ENCODE measurements at places on chromosomes 7 and 10. TPM values are rescaled to one million over a fixed set of nuclear protein-coding genes. Genes with fewer than 3 reads are reported as not detected.

GRCh38 chr10:129951101-129951969 is 12.7 kb downstream of the EBF3 start:
- no peak for DNase-seq

The WNT2 gene
- polyA plus RNA-seq, result not detected

The ARMH3 gene
- 12.7 TPM for polyA plus RNA-seq

DNA sequence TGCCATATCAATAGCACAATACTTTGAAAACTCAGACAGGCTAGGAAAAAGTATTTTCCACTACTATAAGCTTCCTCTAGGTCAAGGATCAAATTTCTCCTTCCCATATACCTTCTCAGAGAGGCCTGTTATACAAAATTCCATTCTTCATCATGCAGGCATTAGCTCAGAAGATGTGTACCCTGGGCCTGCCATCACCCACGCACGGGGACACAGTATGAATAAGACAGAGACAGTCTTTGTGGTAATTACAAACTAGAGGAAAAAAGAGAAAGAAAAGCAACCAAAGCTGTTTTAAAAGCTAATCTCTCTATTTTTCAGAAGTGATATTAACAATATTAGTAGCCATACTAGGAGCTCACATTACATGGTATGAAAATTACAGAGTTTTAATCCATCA is 236.8 kb upstream of the AOAH start:
- no peak for DNase-seq

The ACSM6 gene
- polyA plus RNA-seq, result not detected

The ITGA8 gene
- not detected for polyA plus RNA-seq

- DNase-seq, result no peak
These were observed 143.4 kb downstream of the CELF2 start for GRCh38 chr10:11161096-11161495.

The CCDC136 gene
- polyA plus RNA-seq, result 3.6 TPM

- no peak for DNase-seq
These were observed 11.5 kb upstream of the FLNC start for GRCh38 chr7:128818694-128819093.

DNA sequence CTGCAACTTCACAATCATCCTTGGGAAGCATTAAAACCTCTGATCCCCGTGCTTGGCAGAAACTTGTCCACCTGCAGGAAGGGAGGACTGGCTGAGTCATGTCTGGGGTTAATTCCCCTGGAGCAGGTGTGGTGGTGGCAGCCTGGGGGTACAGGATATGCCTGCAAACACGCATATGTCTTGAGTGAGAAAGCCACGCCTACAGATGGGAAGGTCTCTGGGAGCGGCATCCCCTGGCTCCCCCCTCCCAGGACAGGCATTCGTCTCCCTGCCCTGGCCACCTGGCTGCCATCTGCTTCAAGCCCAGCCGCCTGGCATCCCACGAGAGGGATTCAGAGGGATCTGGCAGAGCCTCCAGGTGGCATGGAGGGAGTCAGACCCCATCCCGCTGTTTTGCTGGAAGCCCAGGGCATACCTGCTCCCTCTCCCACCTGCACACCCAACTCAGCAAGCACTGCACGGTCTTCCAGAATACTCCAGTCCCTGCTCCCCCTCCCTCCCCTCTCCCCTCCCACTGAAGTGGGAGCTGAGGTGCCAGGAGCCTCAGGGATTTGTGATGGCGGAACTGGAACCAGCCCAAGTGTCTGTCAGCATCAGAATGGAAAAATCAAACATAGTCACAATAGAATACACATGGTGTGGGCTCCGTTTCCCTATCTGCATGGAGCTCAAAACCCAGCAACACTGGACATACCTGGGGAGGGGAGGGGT is 61.0 kb downstream of the CAMK2B start:
- DNase-seq, result no peak

GRCh38 chr7:51354434-51354833 is 37.8 kb upstream of the COBL start:
- no peak for DNase-seq

- DNase-seq, result peak; percentile 86
These were observed 32.9 kb upstream of the BPGM start for GRCh38 chr7:134613623-134614347.

GRCh38 chr10:4501306-4501705 is 324.7 kb upstream of the AKR1E2 start:
- no peak for DNase-seq

The OR2A7 gene
- not detected for polyA plus RNA-seq

DNA sequence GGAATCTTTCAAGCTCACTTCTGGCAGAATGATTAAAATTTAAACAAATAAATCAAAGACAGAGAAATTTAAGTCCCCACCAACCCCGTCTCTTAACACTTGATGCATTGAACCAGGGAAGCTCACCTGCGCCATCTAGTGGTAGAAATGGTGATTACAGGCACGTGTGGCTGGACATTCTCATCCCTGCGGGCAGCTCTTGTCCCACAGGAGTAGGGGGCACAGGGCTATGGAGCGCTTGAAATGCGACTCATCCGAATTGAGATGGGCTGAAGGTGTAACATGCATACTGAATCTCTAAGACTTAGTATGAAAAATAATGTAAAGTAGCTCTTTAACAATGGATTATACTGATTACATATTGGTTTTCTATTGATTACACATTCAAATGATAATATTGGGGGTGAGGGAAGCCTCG is 24.8 kb upstream of the SLIT1 start:
- peak; percentile 73 for DNase-seq

DNA sequence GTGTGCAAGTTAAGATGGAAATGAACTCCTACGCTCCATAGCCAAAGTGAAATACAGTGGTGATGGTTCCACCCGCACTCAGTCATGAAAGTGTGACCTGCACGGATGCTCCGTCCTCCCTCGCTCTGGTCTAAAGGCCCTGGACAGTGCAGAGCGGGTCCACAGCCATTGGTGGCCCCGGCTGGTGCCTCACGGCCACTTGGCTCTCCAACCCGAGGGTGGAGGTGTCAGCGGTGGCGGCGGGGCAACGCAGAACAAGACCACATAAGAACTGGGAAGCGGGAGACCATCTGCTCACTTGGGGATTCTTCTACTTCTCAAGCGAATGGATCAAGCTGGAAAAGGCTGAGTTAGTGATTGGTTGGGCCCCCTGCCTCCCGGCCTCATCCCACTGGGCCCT is 60.7 kb downstream of the NKX6-2 start:
- DNase-seq, result no peak

DNA sequence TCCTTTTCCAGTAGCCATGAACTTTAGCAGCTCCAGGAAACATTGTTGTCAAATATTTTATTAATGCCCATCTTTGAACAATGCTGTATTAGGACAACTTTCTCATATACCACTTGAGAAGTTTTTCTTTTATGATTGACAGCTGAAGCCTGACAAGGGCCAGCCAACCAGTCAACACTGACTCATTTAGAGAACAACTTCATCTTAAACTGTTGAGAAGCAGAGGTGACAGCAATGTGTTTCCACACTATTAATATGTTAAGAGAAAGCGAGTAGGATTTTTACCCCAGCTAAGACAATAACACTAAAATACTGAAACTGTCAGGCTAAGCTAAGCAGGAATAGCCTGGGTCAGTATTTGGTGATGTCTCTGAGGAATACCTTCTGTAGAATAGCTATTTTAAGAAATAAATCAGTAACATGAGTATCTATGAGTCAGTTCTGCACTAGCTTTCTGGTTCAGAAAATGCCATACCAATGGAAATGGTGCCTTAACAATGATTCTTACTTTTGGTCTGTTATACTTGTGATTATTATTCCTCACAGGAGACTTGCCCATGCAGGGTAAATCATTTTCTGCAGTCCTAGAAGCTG is 168.8 kb upstream of the POT1 start:
- DNase-seq, result no peak

The KLF14 gene
- not detected for polyA plus RNA-seq

DNA sequence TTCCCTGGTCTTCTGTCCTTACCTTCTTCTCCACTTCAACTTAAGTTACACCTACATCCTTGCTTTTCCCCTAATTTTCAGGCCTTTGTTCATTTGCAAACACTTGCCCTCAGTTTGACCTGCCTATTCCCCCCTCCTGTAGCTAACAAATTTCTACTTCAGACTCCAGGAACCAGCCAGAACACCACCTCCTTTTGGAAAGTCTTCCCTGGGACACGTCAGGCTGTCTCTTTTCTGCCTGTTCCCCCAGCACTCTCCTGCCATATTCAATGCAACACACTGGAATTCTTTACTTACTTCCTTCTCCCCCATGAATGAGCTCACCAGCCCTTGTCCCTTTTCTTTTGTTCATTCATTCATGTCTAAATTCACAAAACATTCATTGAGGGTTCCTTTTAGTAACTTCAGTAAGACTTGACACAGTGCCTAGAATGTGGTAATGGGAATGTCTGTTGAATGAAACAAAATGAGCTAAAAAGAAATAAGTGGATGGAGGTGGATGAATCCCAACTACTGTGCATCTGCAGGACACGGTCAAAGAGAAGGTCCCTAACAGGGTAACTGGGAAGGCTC is 478.0 kb downstream of the KCNMA1 start:
- DNase-seq, result no peak

DNA sequence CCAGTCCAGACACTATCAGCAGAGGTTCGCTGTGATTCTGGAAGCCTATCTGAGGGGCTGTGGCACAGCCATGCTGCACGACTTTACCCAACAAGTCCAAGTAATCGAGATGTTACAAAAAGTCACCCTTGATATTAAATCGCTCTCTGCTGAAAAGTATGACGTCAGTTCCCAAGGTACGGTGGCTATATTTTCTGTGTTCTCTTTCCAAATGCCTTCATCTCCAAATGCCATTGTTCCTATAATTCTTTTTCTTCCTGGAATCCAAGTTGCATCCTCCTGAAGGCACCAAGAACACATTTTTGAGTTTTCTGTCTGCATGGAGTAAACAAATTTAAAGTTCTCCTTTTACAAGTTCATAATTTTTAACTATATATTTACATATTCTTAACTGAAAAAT is 7.7 kb downstream of the PIK3CG start:
- no peak for DNase-seq

The FAM180A gene
- polyA plus RNA-seq, result not detected

DNA sequence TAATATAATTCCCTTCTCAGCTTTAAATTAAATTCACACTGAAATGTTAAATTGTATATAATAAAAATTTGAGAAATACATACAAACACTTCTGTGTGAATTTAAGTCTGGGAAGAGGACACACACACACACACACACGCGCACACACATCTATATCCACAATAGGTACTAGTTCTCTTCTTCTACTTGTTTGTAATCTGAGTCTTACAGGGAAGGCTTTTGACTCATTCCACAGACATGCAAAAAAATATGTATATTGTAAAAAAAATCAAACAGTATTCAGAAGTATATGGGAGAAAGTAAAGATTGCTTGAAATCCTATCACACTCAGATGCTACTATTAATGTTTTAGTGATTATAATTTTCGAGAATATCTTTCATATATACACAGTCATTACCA is 276.2 kb downstream of the MDFIC start:
- DNase-seq, result no peak

GRCh38 chr7:7628476-7628875 is 12.1 kb upstream of the UMAD1 start:
- no peak for DNase-seq

DNA sequence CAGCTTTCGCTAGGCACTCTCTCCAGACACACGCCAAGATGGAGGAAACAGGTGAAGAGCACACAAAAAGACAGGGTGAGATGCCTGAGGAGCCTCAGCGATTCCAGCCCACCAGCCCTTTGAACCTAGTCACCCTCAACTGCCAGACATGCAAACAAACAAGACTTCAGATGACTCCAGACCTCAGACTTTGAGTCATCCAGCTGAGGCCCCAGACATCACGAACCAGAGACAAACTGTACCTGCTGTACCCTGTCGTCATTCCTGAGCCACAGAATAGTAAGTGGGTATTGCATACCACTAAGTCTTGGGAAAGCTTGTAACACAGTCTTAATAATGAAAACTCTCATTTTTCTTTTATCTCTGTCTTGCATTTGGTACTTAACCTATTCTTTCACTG is 126.6 kb upstream of the LSM8 start:
- no peak for DNase-seq

The NKX6-2 gene
- polyA plus RNA-seq, result not detected

The MOSPD3 gene
- polyA plus RNA-seq, result 15.2 TPM

DNA sequence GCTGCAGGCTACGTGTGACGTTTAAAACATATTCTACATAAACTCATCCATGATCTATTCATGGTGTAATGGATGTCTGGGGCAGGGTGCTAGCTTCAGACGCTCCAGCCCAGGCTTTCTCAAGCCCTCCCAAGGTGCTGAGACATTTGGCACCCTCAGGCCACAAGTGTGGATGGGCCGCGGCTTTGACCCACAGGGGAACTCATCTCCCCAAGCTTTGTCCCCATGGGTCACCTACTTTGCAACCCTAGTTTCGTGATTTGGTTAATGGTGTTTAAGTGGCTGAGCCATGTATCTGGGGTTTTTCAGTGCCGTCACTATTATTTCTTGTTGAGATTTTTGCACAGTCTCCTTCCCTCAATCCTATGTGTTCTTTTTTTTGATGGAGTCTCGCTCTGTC is 66.0 kb downstream of the GRK5 start:
- no peak for DNase-seq

The FGFBP3 gene
- polyA plus RNA-seq, result 3.2 TPM

All from A549 (cell line).